ENCODE measurements at places on chromosomes 2 and 18.

DNA sequence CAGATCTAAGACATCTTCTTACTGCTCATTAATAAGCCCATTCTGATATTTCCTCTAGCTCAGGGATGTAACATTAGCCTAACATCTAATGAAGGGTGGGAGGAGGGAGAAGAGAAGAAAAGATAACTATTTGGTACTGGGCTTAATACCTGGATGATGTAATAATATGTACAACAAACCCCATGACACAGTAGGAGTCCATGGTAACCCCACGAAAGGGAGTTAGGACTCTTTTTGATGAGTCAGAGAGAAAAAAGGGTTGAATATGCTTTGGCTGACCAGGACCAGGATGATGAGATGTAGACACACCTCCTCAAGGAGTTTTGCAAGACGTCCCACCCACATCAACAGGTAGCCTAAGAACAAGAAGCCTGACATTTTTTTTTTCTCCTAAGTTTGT lies 34.4 kb upstream of the DLX2 start:
- no peak for DNase-seq

- DNase-seq = no peak
Observed at GRCh38 chr2:239441261-239442078, 40.6 kb upstream of the HDAC4 start.

DNA sequence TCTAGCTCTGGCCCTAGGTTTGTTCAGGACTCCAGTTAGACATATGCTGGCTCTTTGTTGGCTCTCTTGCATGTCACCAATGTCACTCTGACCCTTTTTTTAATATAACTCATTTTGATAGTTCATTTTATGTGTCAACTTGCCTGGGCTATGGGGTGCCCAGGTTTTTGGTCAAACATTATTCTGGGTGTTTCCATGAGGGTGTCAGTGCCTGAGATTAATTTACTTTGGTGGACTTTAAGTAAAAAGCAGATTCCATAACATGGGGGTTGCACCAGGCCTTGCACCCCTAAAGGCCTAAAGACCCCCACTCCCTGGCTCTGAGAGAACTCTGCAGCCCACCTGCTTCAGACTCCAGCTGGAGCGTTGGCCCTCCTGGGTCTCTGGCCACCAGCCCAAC lies 48.1 kb upstream of the SNTG2 start:
- no peak for DNase-seq

DNA sequence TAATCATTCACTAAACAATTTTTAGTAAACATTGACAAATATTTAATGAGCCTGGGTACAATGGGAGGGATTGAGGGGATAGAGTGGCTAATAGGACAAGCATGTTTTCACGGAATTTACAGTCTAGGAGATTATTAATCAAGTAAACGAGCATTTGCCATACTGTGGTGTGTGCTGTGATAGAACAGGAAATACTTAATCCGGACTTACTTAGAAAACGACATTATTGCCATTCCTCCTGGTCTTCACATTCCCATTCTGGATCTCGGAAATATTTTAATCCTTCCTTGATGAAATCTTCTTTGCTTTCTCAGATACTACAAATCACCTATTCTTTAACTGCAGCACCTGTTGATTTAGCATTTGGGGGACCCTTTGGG lies 905 bp downstream of the TTLL4 start:
- peak; percentile 26 for DNase-seq

DNA sequence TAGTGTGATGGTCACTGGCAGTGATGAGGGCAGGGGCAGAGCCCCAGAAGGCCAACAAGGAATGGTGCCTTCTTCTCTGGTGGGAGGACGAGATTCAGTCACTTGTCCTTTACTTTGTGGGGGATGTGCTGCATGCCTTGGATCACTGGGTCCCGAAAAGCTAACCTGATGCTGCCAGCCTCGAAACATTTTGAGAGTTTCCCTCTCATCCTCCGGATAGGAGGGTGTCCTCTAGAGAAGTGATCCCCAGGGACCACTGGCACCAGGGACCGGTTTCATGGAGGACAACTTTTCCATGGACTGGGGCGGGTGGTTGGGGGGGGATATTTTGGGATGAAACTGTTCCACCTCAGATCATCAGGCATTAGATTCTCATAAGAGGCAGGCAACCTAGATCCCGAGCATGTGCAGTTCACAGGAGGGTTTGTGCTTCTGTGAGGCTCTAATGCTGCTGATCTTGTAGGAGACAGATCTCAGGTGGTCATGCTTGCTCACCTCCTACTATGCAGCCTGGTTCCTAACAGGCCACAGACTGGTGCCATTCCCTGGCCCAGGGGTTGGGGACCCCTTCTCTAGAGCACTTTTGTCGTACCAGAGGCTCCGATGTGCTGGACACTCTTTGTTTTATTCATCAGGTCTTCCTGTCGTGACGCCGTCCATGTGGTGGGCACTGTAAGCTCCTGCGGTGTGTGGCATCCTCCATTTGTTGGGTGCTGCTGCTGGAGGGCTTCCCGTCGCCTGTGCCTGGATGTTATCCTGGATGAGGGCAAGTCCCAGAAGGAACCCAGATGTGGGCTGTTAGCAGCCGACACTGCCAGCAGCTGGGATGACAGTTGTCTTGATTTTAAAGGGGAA lies 68.5 kb upstream of the HDAC4 start:
- no peak for DNase-seq

DNA sequence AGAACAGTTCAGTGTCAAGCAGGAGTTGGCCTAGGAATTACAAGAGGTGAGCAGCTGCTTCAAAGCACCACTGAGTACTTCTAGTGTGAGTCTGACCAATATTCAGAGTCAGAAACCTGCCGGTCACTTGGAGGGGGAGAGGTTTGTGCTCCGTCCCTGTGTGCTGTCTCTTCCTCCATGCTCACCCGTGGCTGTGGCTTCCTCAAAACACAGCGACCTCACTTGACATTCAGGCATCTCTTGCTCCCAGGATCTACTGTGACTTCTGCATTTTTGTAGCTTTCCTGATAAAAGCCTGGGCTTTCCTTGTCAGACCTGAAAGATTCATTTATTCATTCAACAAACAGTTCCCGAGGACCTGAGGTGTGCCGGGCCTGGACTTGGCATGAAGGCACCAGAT lies 32.9 kb downstream of the TPRKB start:
- no peak for DNase-seq

GRCh38 chr2:161036926-161037325 lies 123.3 kb upstream of the TANK start:
- DNase-seq = no peak

DNA sequence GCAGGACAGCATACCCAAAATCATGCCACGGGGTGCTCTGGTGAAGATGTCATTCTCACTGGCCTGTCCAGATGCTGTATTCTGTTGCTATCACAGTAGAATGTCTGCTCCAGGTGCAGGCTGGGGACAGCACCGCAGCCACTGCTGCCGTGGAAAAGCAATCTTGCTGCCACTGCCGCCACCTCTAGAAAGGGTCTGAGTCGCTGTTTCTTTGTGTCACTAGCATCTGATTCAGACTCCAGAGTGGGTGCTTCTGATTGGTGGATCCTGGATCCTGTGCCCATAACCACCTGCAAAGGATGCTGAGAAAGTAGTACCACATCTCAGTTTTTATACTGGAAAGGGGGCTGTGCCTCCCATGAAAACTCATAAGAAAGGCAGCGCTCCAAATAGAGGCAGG lies 45.3 kb upstream of the CTLA4 start:
- DNase-seq = no peak

- DNase-seq = no peak
Observed at GRCh38 chr2:192002418-192002817, 155.5 kb upstream of the CAVIN2 start.

DNA sequence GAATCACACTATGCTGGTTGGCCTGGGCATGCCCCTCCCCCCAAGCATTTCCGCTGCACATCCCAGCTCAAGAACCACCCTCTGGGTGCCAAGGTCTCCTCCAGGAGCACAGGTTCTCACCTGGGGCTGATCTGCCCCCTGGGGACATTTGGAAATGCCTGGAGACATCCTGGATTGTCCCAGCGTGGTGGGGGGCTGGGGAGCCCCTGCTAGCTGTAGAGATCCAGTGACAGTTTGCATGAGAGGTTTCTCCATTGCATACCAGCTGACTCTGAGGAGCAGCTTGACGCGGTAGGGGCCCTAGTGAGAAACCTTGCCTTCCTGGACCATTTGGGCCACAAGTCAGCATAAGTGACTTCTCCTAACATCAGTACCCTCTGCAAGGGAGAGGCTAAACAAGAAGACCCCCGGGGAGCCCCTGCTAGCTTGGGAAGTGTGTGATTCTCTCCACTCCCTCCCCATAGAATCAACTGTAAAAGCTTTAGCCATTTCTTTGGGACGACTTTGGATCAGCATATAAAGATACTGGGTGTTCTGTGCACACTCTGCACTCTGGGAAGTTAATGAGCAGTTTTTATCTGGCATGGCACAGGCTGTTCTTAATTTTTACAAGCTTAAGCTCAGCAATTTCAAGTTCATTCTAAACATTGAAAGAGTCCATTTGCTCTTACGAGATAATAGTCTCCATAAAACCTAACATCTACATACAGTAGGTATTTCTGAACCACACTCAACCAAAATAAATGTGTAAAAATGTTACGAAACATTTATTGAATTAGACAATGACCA lies 94.1 kb downstream of the GBX2 start:
- DNase-seq = no peak

DNA sequence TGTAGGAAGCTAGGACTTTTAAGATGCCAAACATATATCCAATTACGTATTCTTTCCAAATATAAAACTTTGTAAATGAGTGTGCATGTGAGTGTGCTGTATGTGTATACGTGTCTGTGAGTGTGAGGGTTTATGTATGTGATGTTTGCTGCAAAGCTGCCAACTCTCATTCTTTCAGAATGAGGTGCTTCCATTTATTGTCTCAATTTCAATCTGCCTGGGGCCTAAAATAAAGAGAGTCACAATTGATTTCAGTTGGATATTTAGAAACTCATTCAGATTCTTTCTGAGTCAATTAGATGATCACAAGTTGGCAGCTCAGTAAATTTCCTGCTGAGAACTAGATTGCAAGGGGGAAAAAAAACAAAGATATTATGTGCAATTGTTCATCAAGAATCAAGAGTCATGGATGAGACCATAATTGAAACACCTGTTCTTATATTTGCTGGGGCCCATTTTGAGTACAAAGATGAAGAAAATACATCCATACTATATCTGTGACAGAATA lies 621.2 kb upstream of the ACVR2A start:
- DNase-seq = no peak

GRCh38 chr2:231277962-231278361 lies 79.5 kb downstream of the ARMC9 start:
- DNase-seq = no peak

DNA sequence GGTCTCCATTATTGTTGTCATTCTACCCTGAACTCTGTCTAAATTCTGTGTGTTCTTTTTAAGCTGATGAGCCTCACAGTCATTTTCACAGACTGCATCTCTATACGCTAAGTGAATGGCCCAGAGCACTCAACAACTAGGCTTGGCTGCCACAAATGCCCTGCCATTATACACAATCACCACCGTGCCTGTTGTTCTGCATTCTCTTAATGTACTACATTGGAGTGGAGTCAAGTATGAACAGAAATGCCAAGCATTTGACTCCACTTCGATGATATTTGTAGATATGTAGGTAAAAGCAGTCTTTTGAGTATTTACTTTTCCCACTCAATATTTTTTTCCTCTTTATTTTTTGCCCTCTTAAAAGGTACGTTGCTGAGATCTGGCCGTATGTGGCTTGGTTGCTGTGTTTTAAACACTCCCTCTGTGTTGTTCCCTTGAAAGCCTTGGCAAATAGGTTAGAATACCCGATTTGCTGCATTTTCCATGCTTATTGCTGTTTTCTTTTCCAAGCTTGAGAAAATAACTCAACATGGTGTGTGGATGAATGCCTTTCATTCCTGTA lies 36.2 kb upstream of the TMEFF2 start:
- peak; percentile 3 for DNase-seq

DNA sequence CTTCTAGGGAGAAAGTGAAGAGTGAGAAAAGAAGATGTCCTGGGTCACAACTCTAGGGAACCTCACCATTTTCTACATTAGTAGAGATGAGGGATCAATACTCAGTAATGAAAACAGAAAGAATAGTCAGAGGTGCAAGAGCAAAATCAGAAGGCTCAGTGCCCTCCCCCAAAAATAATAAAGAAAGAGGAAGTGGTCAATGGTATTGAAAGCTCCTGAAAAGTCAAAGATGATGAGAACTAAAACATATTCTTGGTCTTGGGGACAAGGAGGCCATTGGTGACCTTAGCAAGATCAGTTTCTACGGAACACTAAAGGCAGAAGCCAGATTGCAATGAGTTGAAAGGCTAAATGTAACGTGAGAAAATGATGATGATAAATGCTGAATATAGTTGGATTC lies 24.5 kb upstream of the MYO1B start:
- DNase-seq = no peak

GRCh38 chr2:204279819-204280218 lies 265.5 kb upstream of the PARD3B start:
- DNase-seq = no peak

- DNase-seq = no peak
Observed at GRCh38 chr18:64380117-64380516, 231.2 kb upstream of the LINC00305 start.

GRCh38 chr2:159497256-159497655 lies 119.1 kb downstream of the BAZ2B start:
- DNase-seq = peak; percentile 93

DNA sequence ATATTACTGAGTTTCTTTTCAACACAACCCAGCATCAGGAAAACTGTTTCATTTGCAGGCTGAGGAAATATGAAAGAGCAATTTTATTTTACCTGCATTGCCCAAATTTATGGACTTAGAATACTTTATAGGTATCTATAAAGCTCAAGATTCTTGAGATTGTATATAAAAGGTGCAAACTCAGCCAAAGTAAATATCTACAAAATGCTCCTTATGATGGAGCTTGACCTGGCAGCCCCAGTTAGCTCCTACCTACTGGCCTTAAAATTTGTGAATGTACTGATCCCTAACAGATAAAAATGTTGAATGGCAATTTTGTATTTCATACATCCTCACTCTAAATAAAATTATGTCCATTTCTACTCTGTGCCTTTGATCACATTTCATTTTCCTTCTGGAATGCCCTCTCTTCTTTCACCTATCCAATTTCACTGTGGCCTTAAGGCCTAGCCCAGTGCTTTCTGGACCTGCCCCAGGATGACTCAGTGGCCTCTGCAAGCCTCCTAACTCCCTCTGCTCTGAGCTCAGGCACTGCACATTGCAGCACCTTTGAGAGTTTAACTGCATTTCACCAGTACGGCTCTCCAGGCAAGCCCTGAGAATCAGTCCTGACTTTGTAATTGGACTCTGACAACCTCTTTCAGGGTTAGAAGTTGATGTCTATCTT lies 125.9 kb downstream of the ANTXR1 start:
- peak; percentile 89 for DNase-seq

GRCh38 chr2:54942373-54942772 lies 107.9 kb downstream of the RTN4 start:
- DNase-seq = no peak

- DNase-seq = no peak
Observed at GRCh38 chr2:28600181-28600580, 104.3 kb downstream of the PLB1 start.

- no peak for DNase-seq
Observed at GRCh38 chr18:12883372-12883683, 709 bp downstream of the PTPN2 start.

GRCh38 chr2:2061091-2061696 lies 269.9 kb downstream of the MYT1L start:
- DNase-seq = no peak
